ENCODE measurements at places on chromosomes 3 and 15.

DNA sequence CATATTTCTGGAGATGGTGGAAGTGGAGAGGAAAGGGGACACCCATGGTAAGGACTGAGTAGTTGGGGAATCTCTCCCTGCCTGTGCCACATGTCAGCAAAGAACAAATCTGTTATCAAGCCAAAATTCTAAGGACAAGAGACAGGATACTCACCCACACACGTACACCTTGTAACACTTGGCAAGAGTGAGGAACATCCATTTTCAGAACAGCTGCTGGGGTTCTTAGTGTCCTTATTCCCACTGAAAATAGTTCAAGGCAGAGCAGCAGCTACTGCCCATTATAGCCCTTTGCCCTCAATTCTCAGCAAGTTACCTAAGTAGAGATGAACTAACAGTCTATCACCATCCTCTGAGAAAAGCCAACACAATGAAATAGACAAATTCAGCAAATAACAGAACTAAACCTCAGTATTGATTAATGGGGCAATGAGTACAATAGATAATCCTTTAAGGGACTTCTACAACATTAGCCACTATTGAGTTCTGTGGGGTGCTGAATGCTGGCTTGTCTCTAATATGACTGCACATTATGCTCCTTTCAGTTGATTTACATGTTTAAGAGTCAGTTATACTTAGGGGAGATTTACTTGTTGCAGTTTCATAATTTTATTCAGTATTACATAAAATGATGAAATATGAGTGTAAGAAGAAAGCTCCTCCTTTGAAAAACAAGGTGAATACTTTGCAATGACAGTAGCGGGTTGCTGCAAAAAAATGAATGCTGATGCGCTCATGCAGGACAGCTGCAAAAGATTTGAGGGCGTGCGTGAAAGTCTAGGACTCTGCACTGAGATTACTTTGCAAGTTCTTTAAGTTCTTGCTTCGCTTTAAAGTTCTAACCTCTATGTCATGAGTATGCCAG is 22.4 kb downstream of the SENP5 start:
- no peak for DNase-seq

DNA sequence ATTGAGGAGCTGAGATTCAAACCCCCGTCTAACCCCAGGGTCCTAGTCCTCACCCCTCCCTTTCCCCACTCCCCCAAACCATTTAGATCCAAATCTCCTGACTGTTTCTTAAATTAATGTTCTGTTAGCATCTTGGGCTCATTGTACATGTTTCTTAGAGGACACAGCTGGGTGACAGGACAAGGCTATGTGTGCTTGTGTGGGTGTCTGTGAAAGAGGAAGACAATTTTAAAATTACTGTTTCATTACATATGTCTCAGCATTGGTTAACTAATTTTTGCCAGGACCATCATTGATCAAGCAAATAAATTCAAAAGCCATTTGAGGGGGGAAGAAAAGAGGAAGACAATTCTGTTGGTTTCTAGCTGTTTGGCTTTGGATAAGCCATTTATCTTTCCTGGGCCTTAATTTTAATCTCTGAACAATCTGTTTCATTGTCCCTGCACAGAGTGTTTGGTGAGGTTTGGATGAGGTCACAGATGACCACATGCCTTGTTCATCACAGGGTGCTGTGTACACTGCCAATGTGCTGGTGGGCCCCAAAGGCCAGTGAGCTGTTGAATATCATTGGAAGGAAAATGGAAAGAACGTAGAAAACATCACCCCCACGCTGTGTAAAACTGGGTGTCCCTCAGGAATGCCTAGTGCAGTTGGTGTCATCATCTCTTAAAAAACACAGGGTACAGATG is 51.9 kb downstream of the RPLP1 start:
- DNase-seq, result no peak

DNA sequence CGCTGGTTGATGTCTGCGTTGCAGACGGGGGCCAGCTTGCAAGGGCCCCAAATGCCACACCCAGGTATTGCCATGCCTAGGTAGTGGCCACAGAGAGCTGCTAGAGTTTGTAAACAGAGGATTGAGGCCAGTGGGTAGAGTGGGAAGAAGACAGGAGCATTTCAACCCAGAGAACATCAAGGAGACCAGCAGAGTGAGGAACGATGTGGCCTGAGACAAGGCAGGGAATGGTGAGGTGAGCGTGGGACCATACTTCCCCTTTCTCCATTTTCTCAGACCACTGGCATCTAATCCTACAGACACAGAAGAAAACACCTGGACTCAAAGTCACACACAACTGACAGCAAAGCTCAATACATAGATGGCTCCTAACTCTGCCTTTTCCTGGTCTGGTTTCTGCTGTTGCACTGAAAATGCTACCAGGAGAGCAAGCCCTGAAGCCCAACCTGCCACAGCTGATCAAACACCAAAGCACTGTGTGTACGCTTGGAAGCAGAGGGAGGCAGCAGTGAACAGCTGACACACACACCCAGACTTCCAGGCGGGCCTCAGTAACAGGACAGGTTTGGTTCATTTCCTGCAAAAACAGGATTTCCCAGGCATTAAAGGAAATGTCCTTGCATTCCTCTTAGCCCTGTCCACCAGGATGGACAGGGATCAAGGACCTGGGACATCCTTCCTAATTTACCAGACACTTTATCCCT is 1.6 kb downstream of the FAM174B start:
- DNase-seq, result peak; percentile 65

- no peak for DNase-seq
These were observed 13.4 kb upstream of the FAM98B start for GRCh38 chr15:38440353-38441129.

- DNase-seq, result no peak
These were observed 78.8 kb upstream of the PCSK6 start for GRCh38 chr15:101568309-101568708.

GRCh38 chr3:189941679-189942078 is 179.0 kb downstream of the P3H2 start:
- no peak for DNase-seq
